ENCODE measurements at places on chromosomes 4 and X.

DNA sequence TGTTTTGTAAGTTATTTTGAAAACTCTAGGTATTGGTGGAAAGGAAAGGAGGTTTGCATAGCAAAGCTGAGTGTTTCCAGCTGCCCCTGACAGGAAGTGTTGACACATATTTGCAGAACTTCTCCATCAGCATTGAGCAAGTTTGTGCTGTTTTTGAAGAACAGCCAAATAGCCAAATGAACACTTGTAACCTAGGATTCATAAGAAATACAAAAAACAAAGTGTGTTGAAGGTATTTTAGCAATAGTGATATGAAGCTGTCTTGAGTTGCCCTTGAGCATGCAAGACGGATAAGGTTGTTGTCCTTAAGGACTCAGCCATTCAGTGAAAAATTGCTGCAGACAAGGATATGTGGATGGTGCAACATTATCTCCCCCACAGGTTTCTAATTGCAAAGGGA, 68.3 kb upstream of the PGM2 start:
- DNase-seq, result peak; percentile 83

DNA sequence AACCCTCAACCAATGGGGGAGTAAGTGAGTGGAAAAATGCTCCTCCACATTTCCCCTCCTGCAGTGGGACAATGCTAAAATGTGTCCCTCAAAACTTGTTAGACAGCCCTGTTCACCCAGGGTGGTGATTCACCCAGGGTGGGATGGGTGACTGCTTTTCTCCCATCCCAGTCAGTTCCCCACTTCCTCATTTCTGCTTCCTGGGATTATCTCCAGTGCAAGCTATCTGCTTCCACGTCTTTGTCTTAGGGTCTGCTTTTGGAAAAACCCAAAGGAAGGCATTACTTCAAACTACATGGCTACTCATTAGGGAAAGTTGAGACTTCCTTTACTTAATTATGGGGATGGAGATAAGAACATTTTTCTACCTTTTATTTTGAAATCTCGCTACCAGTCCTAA, 45.5 kb downstream of the ETNPPL start:
- no peak for DNase-seq

GRCh38 chr4:113052379-113052951, 3.0 kb downstream of the ANK2 start:
- DNase-seq, result peak; percentile 89

DNA sequence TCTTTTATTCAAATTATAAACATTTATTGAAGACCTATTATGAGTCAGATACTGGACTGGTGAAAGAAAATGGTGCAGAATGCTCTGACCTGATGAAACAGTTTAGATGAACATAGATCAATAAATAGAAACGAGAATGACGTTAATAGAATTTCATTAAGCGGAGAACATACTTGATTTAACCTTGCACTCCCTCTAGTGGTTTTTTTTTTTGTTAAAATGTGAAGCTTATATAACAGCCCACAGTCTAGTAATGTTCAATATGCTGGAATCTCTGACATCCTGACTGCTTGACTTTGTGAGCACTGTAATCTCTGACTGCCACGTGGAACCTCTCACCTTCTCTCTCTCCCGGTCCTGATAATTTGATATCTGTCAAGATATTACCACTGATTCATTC, 32.3 kb downstream of the HDAC8 start:
- peak; percentile 59 for DNase-seq

GRCh38 chrX:68363984-68364383, 69.3 kb downstream of the OPHN1 start:
- no peak for DNase-seq
